ENCODE measurements at places on chromosomes 12 and 14.

- DNase-seq: no peak
Observed at GRCh38 chr12:57940052-57940914, 1.1 kb upstream of the ATP23 start.

DNA sequence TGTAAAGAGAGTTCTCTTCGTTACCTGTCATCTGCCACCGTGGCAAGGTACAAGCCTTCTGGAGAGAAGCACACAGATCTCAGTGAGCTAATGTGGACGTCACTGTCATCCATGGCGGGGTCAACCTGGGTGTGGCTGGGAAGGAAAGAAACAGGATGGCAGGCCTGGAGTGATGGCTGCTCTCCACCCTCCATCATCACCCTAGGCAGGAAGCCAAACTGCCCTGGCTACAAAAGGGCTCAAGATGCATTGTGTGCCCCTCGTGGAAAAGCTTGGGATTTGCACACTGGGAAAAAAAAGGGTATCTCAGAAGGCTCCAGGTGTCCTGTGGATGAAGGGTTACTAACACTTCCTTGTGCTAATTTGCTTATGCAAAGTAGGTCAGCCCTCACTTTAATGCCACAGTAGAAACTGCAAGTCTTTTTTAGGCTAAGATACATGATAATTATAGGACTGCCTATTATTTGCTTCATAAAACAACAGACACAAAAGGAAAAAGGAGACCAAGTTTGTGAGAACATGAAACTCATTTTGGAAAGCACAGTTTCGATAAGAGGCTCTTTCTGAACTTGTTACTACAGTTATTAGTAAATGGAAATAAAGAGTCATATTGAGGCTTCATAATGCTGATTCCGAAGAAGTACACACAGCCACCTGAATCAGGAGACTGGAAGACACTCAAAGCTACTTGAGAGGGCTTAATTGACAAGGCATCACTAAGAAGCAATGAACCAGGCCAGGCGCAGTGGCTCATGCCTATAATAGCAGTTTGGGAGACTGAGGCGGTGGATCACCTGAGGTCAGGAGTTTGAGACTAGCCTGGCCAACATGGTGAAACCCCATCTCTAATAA, 18.9 kb downstream of the RFC5 start:
- DNase-seq: peak; percentile 30

GRCh38 chr12:69684466-69684865, 14.6 kb downstream of the BEST3 start:
- no peak for DNase-seq

DNA sequence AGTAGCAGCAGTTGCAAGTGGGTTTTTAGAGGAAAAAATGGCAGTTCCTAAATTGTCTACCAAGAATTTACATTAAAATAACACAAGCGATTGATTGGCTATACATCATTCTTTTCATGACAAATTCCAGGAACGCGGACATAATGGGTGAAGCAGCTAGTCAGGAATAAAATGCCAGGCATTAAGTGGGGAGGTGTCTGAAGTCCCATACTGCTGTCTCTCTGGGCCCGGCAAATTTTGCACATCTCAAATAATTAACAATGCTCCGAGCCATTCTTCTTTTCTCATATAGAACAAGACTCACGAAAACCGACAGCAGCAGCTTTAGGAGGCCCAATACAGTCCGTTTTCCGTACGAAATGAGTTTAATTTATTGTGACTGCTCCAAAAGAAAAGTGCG, 696 bp downstream of the RPL36AL start:
- no peak for DNase-seq

DNA sequence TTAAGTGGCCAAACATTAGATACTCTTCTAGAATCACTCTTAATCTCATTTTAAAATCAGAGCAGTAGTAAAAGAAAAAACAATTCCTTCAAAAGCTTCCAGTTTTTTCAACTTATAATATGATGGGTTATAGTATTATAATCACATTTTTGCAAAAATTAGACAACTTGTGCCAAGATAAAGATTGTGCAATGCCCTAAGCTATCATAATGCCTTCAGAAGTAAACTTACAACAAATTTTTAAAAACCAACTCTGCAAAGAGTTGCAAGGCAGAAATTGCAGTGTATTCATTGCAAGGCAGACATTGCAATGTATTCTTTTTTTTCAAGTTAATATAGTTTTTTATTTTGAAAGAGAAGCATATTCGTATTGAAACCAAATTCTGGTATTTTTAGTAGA, 47.2 kb upstream of the KITLG start:
- DNase-seq: no peak

Data from astrocyte of the spinal cord (primary cell).